ENCODE measurements at places on chromosomes 5 and 9.

DNA sequence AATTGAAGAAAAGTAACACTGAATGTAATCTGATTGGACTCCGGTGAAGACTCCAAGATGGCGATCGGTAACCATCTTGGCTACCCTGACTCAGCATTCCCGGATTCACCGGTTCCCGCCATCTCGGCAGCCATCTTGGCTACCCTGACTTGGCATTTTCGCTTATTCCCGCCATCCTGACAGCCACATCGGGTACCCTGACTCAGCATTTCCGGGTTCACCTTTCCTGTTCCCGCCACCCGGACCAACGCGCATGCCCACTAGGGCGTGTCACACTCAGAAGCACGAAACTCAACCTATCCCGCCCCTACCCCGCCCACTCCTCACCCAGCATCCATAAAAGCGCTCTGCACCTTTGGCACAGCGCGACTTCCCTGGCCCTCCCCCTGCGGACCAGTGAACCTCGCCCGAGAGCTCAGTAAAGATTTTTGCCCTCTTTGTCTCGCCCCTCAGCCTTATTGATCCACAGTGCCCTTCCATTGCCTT, 17.2 kb downstream of the SPTLC1 start:
- DNase-seq, result no peak

GRCh38 chr5:55440188-55440646, 94.5 kb downstream of the PLPP1 start:
- no peak for DNase-seq

DNA sequence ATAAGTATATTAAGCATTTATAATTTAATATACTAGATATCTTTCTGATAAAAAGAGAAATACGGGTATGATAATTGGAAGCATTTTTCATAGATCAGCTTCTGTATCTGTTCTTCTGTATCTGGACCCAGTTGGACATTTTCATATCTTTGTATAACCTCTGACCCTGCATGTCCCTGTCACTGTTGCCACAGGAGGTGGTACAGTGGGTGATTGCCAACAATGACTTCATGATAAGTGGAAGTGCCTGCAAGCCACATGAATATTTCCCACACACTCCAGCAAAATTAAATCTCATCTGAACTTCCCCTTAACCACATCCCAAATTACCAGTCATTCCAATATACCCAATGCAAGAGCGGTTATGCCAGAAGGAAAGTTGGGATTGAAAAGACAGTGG, 376.4 kb downstream of the ARRDC3 start:
- DNase-seq, result no peak

GRCh38 chr5:14197056-14197455, 53.9 kb downstream of the TRIO start:
- no peak for DNase-seq

- DNase-seq, result no peak
Observed at GRCh38 chr9:72274441-72274840, 90.6 kb downstream of the ZFAND5 start.

DNA sequence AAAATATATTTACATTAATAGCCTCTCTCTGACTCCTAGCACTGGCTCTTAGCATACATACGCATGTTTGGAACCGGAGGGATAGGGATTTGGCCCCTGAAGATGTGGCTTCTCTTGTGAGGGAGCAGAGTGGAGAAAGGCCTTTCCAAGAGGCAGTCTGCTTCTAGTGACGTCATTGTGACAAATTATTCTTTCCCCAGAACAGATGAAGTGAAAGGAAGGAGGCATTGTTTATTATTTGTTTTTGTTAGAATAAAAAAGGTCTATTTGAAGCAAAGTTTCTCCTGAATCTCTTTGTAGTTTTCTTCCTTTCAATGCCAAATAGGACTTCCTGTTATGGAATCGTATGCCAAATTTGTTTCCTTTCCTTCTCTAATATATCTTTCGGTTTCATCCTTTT, 361.6 kb downstream of the ICE1 start:
- no peak for DNase-seq

- no peak for DNase-seq
Observed at GRCh38 chr5:73810429-73810828, 184.4 kb downstream of the ARHGEF28 start.

DNA sequence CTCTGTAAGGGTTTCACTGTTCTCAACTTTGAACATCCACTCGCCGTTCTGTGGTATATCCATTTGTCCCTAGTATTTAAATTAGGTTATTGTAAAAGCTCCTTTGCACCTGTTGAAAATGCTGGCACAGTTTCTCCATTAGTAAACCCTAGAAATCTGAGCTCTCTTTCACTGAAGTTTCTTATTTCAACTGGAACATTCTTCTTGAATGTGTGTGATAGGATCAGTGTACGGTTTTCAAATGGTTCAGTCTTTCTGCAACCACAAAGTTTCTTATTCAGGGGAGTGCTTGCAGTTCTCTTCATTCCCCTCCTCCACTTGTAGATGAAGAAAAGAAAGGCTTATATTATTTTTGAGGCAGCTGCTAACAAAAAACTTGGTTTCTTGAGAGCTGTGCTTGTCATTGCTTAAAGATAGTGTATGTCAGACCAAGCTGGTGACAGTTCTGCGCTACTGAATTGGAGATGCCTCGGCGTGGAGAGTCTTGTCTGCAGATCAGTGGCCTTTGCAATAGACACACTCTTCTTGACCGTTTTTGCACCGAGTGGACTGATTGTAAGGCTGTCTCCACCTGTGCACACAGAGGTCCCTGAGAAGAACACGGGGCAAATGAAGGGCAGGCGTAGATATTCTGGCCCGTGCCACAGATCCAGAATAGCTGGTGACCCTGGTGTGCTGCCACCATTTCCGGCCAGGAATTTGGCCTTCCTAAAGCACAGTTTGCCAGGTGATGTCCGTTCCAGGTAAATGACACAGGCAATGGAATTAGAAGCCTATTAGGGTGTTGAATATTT, 102.2 kb downstream of the TRIO start:
- DNase-seq, result no peak

DNA sequence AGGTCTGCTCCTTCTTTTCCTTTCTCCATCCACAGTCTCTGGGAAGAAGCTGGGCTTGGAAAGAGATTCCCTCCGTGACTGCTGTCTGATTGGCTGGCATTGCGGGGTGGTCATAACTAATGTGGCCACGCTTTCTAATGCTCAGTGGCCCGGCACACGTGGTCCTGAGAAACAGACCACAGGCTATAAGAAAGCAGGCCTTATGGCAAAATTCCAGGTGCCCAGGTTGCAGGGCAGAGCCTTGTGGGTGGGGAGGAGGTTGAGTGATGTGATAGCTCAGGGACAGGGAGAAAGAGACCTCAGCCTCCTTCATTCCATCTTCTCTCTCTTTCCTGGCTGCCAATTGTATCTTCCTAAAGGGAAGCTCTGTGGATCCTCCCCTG, 5.4 kb upstream of the SH3PXD2B start:
- DNase-seq, result no peak

DNA sequence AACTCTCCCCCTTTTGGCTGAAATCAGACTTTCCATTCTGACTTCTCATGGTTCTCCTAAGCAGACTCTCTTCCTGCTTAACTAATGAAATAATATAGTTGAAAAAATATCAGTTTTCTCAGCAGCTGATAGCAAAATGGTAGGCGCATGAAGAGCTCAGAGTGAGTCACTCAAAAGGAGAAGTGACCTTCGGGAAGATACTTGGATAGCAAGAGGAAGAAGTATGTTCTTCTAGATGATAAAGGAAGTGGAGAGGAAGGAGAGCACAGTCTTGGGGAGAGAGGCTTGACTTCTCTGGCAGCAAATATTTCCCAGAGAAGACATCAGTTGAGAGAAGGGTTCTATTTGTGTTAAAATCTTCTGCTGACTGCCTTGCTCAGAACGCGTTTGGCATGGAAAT, 101.5 kb downstream of the TAF11L14 start:
- no peak for DNase-seq

DNA sequence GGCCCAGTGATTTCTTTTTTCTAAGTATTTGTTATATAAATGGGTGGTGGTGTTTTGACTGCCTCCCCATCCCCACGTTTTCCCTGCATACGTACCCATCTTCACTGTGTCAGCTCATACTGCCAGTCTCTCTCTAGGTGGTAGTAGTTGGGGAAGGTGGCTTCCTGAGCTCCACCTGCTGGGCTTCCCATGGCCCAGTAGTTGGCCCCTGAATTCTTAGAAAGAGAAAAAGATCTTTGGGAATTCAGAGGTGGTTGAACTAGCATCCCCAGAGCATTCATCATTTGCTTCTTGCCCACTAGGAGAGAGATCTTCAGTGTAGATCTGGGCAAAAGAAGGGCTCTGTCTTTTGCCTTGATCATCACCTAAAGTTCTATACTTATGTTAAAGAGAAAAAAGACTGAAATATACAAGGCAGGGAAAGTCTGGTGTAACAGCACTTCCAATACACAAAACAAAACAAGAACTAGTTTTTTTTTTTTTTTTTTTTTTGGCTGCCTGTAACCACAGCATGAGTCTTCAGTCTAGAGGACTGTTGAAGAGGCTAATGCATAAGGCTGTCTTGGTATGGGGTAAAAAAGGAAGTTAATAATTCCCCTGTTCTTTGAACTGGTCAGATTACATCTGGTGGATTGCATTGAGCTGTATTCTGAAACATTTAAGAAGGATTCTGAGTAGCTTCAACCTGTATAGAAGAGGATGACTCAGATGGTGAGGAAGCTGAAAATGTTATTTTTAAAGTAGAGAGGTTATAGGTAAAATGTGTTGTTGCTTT, 128.7 kb downstream of the ATG10 start:
- no peak for DNase-seq

- no peak for DNase-seq
Observed at GRCh38 chr5:137648361-137648760, 87.5 kb downstream of the KLHL3 start.

GRCh38 chr9:74443036-74443750, 53.9 kb upstream of the RORB start:
- no peak for DNase-seq
